ENCODE measurements at places on chromosomes 1 and 21.
A peak's percentile ranks its signal among the peaks of the same experiment; 100 is the strongest.

- DNase-seq: no peak
Measured at GRCh38 chr1:204714861-204715511, 29.4 kb upstream of the LRRN2 start.

DNA sequence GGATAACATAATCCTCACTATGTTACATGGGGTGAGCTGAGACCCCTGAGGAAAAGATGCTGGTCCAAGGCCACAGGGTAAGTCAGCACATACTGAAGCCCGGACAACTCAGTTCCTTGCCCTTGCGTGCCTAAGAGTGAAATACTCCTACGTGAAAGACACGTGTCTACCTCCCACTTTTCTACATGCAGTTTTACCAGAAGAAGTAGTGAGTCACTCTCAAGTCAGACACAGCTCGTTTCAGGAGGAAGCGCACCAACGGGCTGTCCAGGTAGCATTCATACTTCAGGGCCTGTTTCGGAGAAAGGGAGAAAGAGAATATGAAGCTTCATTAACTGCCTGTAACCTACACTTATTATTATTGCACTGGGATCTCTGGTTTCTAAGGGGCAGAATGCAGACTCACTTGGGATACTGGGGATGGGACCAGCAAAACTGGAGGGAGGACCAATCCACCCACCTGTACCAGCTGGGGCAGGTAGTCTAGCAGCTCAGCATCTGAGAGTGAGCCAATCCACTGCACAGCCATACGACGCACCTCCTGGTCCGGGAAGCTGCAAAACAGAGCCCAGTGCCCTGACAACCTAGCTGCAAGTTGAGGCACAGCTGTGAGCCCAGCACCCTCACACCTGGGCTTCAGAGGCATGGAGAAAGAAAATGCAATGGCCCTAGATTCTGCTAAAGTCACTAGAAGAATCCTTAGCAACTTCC is 32.4 kb upstream of the PPP1R15B start:
- DNase-seq: peak; percentile 73

DNA sequence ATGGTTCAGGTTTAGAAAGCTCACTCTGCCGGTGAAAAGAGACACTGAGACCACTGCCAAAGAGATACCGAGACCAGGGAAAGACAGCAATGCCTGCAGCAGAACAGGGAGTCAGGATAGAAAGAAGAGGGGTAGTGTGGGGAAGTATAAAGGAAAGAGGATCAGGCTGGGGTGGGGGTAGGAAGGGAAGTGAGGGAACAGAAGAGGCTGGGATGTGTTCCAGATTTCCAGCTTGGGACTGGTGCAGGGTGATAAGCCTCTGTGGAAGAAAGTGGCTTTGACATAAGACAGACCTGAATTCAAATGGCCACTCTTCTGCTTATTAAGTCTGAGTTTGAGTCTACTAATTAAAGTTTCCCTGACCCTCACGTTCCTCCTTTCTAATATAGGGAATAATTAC is 105.9 kb downstream of the PIK3R3 start:
- no peak for DNase-seq

DNA sequence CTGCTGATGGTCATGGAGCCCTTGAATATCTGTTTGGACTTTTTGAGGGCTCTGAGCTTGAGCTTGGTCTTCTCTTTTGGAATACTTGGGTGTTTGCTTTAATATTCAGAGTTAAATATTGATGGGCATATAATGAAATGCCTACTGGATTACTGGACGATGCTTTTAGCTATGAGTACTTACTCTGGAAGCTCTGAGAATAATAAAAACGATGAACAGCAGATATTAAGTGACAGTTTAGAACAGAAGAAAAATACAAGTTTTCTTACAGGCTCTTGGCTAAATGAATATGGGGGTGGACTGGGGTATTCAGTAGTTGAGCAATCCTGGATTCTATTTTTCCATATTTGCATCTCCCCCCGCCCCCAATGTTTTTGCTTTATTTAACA is 20.7 kb downstream of the GALNT2 start:
- DNase-seq: no peak

DNA sequence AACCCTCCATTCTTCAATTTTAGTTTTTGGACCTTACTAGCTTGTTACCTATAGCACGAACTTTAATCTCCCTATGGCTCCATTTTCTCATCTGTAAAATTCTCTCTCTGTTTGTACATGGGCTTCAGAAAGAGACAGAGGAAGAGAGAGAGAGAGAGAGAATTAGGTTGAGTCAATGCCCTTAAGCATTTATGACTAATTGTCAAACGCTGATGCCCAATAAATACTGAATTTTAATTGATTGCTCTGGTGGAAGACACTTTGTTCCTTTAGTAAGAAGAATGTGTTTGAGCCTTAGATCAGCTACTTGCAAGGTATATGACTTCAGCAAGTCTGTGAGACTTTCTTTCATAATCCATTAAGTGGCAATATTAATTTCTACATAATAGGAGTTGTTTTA is 743.1 kb upstream of the ADGRL4 start:
- no peak for DNase-seq

DNA sequence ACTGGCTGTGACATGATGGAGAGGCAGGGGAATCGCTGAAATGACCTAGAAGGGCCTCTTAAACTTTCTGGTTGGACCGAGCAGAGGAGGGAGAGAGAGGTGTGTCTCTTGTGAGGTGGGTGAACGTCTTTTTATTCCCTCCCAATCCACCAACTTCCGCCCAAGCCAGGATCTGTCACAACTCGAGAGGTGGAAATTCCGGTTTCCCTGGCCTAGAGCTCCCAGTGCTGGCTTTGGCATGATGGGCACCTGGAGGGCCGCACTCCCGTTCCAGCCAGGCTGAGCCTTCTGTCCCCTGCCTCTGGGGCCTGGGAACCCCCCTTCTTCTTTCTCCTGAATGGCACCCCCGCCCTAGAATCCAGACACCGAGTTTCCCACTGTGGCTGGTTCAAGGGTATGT is at the start of gene SEMA4A:
Gene SEMA4A, plus strand, starts transcription at position 224 of the 400 bp plus-strand sequence. CDS start 994 bp downstream, outside the sequence.
- DNase-seq: no peak

DNA sequence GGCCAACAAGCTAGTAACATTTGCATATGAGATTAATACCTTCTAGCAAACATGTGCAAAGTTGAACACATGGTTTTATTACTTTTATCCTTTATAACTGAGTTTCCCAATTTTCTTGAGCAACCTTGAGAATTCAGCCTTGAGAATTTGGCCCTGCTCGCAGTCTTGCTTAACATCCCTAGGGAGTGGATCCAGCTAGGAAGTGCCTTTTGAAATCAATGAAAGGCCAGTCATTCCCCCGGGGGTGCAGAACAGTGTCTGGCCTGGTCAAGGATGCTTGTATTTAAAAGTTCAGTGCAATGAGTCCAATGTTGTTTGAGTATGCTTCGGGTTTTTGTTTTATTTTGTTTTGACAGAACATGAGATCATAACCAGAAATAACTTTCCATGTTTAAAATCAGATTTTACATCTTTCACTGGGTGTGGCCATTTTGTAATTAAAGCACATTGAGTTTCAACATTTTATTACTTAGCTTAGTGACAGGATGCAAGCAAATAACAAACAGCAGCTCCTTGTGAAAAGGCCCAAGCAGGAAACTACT is 16.7 kb downstream of the PALMD start:
- no peak for DNase-seq

DNA sequence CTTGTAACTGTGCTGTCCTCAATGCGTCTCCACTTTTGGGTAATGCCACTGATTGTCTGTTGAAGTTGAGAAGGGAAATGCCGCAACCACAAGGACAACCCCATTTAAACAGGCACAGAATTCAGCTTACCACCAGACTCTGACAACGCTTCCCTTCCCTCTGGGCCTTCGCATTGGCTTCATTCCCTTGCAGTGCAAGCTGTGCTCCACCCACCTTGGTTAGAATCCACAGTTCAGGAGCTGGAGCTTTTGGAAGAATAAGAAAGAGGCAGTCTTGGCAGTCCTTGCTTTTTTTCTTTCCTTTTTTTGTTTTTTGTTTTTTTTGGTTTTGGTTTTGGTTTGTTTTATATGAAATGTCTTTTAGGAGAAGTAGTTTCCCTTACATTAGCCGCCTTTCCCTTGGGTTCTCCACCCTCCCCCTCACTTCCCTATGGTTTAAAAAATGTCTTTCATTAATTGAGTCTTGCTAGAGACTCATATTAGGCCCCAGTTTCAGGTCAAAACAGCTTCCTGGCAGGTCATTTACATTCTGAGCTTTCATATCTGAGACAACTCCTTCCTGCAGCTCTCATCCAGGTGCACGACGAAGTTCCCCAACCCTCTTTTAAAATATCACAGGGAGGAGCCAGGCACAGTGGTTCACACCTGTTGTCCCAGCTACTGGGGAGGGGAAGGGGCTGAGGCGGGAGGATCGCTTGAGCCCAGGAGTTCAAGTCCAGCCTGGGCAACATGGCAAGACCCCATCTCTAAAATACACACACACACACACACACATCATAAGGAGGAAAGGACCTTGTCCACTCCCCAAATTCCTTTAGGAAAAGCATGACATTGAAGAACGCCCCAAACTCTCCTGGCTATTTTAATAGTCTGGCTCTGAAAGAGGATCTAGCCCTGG is 20.7 kb upstream of the LAX1 start:
- DNase-seq: peak; percentile 38

DNA sequence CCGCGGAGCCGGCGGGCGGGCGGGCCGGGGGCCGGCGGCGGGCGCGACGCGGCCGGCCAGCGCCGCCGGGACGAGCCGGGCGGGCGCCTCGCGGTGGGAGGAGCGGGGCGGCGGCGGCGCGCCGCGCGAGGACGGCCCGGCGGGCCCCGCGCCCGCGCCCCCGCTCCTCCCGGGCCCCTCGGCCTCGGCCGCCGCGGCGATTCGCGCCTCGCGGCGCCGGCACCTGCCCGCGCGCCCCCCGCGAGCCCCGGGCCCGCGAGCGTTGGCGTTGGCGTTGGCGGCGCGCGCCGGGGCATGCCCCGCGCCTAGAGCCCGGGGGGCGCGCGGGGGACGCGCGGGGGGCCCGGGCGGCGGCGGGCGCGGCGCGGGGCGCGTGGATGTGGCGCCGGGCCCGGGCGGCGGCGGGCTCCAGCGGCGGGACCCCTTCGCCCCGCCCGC is at the start of gene SKI:
Gene SKI, plus strand, starts transcription at position 163 of the 438 bp plus-strand sequence. CDS start 448 bp downstream, outside the sequence.
- DNase-seq: no peak

- no peak for DNase-seq
Measured at GRCh38 chr1:76218888-76219287, 144.3 kb downstream of the ST6GALNAC3 start.

- DNase-seq: no peak
Measured at GRCh38 chr1:45221716-45222115, 15.3 kb upstream of the ZSWIM5 start.

DNA sequence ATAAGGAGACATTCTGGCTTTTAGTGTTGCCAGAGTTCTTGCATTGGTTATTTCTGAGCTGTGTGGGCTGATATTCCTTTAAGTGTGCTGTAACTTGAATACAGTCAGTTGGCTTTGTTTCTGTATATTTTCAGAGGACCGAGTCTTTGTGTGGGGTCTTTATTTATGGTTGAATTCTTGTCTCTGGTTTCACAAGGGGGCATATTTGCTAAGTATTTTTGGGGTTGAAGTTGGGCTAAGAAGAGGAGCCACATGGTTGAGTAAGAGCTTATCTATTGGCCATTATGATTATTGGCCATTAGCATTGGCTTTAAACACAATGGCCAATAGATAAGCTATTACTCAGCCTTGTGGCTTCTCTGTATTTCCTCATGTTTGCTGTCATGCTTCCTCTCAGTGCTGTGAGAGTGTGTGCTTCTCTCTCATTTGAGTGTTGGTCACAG is 26.3 kb upstream of the PTGFR start:
- no peak for DNase-seq

GRCh38 chr1:159921700-159922504 is 3.4 kb downstream of the TAGLN2 start:
- peak; percentile 53 for DNase-seq

- no peak for DNase-seq
Measured at GRCh38 chr1:96927125-96927524, 205.5 kb downstream of the PTBP2 start.

GRCh38 chr1:109887271-109887670 is 23.4 kb upstream of the CSF1 start:
- no peak for DNase-seq

GRCh38 chr1:91123319-91123718 is 101.5 kb upstream of the ZNF644 start:
- DNase-seq: no peak

Measured in activated CD4-positive, alpha-beta memory T cell treated with anti-CD3 and anti-CD28 coated beads for 36 hours (primary cell).